ENCODE measurements at places on chromosomes 16 and 17.
A peak's percentile ranks its signal among the peaks of the same experiment; 100 is the strongest.

DNA sequence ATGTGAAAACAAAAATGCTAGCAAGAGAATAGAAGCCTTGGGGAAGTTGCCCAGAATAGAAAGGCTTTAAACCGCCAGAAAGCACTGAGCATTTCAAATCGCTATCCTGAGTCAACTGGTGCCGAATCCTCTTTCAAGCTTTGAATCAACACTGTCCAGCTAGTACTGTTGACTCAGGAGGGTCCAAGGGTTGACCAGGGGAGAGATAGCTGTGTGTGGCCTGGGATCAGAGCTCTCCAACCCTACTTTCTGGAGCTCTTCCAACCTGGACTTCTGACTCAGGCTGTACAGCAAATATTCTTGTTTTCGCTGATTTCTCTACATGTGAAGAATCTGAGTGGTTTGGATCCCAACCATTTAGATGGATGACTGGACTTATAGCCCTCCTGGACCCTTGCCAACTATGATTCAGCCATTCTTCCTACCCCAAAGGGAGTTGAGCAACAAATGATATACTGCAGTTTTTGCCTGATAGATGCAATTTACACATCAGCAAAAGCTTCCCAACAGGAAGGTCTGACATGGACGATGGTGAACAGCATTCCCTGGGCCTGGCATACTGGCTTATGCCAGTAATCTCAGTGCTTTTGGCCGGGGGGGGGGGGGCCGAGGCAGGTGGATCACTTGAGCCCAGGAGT, 154.0 kb upstream of the SDK2 start:
- no peak for DNase-seq

DNA sequence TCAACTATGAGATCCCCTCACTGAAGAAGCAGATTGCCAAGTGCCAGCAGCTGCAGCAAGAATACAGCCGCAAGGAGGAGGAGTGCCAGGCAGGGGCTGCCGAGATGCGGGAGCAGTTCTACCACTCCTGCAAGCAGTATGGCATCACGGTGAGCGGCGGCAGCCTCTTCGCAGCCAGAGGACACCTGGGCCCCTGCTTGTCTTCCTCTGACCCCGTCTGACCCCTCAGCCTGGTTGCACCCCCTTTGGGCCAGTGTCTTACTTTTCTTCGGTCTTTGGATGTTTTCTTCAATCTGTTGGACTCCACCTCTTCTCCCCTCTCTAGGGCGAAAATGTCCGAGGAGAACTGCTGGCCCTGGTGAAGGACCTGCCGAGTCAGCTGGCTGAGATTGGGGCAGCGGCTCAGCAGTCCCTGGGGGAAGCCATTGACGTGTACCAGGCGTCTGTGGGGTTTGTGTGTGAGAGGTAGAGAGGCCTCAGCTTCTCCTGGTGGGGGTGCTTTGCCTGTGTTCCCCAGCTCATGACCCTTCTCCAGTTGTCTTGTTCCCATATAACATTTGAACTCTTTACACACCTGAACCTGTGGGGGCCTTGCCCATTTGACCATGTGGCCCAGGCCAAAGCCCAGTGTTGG, 4.4 kb downstream of the CDK5RAP3 start:
- DNase-seq = no peak

GRCh38 chr17:14805348-14805747, 459.8 kb downstream of the PMP22 start:
- no peak for DNase-seq

GRCh38 chr17:78935419-78936323, 10.5 kb upstream of the TIMP2 start:
- DNase-seq = no peak

GRCh38 chr16:17204206-17204605, 266.6 kb downstream of the XYLT1 start:
- no peak for DNase-seq

DNA sequence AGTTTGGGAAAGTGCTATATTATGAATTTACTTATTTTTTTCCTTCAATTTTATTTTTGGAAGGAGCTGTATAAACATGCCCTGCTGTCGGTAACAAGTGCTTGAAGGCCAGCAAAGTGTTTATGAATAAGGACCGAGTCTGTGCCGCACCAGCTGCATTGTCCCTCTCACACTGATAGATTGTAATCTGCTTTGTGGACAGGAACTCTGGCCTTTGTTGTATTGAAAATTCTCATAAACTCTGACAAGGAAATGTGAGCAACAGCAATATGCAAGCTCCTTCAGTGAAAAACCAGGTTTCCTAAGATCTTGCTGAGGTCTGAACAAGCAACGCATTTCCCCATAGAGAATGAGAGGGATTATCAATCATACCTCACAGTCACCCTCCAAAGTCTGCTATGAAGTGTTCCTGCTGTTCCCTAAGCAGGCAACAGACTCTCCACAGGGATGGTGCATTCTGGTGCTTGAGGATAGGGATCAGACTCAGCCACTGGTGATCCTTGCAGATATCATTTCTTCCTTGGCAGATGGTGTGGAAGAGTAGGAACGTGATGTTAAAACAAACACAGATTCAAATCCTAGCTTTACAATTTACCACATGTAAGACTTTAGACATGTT, 109.6 kb downstream of the KCNJ2 start:
- no peak for DNase-seq

- DNase-seq = peak; percentile 57
Measured at GRCh38 chr17:39209317-39210092, 9.4 kb downstream of the RPL19 start.

GRCh38 chr16:71826533-71827017, 17.9 kb upstream of the AP1G1 start:
- no peak for DNase-seq

- no peak for DNase-seq
Measured at GRCh38 chr17:8466456-8466855, 30.8 kb downstream of the NDEL1 start.

DNA sequence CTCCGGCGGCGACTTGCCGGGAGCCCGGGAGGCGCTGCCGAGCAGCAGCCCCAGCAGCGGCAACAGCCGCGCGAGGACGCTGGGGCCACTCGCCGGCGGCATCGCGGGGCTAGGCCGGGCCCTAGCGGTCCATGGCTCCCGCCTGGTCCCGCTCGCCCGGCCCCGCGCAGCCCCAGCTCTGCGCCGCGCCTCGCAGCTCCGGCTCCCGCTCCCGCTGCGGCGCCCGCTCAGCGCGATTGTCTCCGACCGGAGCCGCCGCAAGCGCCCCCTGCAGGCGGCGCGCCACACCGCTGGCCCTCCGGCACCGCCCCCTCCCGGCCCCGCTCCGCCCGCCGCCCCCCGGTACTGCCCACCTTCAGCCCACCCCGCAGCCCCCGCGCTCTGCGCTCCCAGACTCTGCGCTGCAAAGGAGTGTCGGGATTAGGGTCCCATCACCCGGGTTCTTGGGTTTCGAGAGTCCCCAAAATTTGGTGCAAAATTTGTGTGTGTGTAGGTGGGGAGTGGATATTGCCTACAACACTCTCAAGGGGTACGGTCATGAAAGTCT, at the start of gene FAM171A2:
Gene FAM171A2, minus strand, starts transcription at position 241 of the 547 bp plus-strand sequence. Its CDS starts 139 bp downstream, at position 102.
- peak; percentile 77 for DNase-seq

DNA sequence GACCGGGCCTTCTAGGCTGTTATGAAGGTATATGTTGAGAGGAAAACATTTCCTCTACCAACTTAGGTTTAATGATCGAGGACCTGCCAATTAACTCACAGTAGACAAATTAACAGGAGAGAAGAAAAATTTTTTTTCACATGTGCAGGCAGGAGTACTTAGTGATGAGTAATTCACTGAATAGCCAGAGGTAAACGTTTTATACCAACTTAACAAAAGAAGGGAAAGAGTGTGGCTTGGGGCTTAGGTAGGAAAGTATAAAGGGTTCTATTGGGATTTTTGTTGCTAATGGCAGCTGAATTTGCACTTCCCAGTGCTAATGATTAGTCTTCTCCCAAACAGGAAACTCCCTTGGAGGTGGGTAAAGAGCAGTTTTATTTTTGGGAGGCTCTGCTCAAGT, 121.6 kb upstream of the HS3ST4 start:
- no peak for DNase-seq

- no peak for DNase-seq
Measured at GRCh38 chr16:62615526-62615925, 579.3 kb upstream of the CDH8 start.

DNA sequence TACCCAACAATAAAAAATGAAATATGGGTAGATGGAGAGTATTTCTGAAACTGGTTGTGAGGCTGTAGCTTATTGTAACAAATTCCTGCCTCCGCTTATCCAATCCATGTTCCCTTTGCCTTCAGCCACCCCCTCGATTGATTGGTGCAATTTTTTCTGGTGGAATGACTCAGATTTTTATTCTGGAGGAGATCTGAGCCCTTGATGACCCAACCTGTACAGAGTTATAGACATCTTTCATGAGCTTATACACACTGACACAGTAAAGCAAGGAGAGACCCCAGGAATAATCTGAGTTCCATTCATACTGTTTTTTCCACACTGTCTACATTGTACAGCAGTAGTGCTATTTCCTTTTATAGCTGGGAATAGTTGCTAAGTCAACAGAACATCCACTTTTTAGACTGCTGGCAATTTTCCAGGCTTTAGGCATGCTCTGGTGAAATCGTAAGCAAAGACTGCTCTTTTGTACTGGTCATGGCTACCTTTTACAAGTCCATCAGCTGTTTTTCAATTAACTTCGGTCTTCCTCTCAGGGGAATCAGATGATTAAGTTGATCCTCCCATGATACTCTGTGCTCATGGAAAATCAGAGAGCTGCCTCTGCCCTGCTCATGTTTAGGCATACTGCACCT, 30.1 kb downstream of the CCL4 start:
- DNase-seq = no peak

DNA sequence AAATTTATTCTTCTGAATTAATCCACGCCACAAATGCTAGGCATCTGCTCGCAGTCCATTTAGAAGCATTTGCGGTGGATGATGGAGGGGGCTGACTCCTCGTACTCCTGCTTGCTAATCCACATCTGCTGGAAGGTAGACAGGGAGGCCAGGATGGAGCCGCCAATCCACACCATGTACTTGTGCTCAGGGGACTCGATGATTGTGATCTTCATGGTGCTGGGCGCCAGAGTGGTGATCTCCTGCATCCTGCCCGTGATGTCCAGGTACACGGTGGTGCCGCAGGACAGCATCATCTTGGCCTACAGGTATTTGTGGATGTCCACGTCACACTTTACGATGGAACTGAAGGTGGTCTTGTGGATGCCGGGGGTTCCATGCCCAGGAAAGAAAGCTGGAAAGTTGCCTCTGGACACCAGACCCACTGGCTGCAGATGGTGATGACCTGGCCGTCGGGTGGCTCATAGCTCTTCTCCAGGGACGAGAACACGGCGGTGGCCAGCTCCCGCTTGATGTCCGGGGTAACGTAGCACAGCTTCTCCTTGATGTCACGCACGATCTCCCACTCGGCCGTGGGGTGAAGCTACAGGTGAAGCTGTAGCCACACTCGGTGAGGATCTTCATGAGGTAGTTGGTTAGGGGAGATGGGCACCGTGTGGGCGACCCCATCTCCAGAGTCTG, 7.5 kb upstream of the HEATR3 start:
- no peak for DNase-seq

DNA sequence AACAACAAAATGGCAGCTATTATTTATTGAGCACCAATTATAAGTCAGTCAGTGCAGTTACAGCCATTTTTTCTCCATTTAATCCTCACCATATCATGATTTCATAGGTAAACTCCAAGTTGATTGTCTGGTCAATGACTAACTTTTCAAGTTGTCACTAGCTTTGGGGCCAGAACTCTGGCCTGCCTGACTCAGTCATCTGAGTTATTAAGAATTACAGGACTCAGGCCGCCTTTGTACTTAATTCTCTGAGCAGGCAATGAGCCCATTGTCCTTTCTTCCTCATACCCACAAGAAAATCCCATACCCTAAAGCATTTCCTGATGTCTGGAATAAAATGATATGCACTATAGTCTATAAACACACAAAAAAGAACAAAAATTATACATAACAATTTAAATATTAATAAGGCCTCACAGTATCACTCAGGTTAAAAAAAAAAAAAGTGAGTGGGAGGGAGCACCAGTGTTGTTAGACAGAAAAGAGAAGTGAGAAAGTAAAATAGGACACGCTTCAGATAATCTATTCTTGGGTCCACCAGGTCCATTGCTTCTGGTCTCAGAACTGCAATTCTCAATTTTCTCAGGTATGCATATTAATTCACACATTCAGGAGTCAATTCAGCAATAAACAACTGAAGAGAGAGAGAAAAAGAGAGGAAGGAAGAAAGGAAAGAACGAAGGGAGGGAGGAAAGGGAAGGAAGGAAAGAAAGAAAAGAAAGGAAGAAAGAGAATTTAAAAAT, 70.2 kb downstream of the SPAG9 start:
- DNase-seq = no peak

DNA sequence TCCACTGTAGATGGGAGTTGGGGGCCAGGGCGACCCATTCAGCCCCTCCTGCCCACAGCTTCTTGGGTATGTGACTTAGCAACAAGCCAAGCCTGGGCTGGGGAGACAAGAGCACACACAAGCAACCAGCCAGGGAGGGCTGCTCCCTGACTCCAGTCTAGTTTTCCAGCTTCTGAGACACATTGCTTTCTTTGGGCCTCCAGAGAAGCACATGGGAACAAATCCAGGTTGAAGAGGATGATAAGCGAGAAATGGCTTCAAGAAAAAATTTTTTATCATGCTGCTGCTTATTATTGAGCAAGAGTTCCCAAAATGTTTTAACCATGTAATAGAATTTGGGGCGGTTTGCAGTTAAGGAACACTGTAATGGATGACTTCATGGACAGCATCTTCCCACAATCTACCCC, 173.7 kb downstream of the SOX9 start:
- no peak for DNase-seq

- DNase-seq = no peak
Measured at GRCh38 chr17:29645515-29646051, 22.9 kb upstream of the CORO6 start.

- DNase-seq = no peak
Measured at GRCh38 chr16:4323845-4324488, 8.1 kb downstream of the GLIS2 start.

GRCh38 chr17:64020056-64020766, at the start of gene ICAM2:
Gene ICAM2 (minus strand): TSS chr17:64020633. CDS start chr17:64006691, 13,942 bp downstream.
- DNase-seq = peak; percentile 74

GRCh38 chr17:29723278-29724047, 100.8 kb upstream of the CORO6 start:
- no peak for DNase-seq

GRCh38 chr17:78774453-78774852, 7.6 kb downstream of the CYTH1 start:
- no peak for DNase-seq

- DNase-seq = no peak
Measured at GRCh38 chr17:80790981-80791742, 200.5 kb upstream of the CHMP6 start.
